ENCODE measurements at places on chromosomes 3 and 15.

DNA sequence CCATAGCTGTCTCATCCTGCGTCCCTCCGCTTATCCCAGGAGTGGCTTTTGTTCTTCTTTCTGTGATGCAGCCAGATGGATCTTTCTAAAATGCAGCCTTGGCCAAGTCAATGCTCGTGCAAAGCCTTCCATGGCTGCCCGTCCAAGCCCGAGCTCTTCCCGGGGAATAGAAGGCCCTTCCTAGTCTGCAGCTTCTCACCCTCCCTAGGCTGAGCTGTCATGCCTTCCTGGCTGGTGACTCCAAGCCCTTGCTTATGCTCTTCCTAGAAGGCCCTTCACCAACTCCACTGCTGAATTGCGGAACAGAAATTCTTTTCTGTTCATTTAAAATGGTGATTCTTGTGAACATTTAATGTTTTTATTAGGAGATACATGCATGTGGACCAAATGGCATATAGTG, 95.9 kb downstream of the SMAD6 start:
- no peak for DNase-seq

DNA sequence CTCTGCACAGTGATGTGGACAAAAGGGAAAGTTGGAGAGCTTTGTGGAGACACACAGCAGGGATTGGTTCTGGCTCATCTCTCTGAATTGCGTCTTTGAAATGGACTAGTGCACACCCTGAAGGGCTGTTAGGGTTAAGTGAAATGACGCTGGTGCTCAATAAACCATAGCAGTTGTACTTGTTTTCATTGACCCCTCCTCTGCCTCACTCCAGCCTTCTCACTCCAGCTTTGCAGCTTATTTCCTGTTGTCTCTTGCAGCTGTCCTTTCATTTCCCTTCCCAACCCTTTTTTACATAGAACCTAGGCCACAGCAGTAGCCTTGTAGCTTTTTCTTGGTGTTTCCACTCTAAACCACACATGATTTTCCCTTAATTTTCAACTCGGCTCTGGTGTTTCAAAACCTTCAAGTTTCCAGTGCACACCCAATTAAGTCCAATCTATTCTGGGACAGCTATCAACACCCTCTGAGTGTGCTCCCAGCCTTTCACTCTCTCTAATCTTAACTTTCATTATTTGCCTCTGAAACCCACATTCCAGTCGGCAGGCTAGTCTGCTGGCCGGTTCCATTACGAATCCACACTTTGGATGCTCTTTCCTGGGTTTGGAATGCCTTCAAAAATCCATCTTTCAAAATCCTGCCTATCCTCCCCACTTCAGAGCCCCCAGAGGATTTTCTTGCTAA, 6.4 kb downstream of the C3orf52 start:
- no peak for DNase-seq

GRCh38 chr3:42159706-42160472, 68.7 kb downstream of the TRAK1 start:
- peak; percentile 64 for DNase-seq

DNA sequence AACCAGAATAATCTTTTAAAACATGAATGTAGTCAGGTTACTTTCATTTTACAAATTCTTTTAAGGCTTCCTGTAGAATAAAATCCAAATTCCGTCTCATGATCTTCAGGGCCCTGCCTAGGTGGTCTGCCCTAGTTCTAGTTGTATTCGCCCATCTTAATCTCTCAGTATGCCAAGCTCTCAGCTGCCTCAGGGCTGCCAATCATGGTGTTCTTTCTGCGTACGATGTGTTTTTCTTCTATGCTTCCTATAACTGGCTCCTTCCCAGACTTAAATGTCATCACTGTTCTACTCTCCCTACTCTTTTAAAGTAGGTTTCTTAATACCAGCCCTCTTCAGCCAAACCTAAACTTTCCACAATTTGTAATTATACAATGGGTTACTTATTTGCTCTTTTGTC, 107.4 kb downstream of the GREM1 start:
- DNase-seq, result no peak

DNA sequence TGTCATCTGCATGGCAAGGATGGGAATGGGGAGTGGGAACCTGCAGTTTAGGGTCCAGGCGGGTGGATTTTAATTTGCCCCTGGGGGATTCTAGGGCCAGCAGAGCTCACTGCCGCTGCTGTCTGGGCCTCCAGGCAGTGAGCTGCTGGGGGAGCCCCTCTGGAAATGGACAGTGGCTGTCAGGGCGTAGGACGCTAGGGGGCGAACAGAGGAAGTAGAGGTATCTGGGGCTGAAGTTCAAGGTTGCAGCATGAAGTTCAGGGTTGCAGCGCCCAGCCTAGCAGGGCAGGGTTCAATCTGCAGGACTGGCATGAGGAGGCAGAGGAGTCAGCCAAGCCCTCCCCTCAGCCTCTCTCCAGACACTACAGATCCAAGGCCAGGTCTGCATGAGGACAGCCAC, 49.5 kb downstream of the APBA2 start:
- DNase-seq, result peak; percentile 77

- DNase-seq, result no peak
Measured at GRCh38 chr3:160661660-160662059, 15.3 kb upstream of the ARL14 start.

Measured in activated naive CD8-positive, alpha-beta T cell treated with anti-CD3 and anti-CD28 coated beads, Interleukin-2, amount 10 ng/mL, durations not matched to agents 7 days and 5 days (primary cell).